Glomerular endothelial cell (primary cell): ENCODE measurements at places on chromosomes 2 and 18.

DNA sequence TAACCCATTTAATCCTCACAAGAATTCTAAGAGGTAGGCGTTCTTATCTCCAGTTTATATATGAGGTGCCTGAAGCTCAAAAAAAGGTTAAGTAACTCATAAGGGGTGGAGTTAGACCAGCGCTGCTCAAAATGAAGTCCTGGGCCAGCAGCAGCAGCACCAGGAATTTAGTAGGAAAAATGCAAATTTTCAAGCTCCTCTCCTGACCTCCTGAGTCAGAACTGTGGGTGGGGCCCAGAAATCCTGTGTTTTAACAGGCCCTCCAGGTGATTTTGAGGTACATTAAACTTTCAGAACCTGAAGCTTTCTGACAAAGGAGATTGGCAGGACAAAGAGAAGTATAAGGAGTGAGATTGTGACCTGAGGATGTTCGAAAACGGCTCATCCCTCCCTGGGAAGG is 66.0 kb upstream of the CCDC85A start:
- no peak for DNase-seq

DNA sequence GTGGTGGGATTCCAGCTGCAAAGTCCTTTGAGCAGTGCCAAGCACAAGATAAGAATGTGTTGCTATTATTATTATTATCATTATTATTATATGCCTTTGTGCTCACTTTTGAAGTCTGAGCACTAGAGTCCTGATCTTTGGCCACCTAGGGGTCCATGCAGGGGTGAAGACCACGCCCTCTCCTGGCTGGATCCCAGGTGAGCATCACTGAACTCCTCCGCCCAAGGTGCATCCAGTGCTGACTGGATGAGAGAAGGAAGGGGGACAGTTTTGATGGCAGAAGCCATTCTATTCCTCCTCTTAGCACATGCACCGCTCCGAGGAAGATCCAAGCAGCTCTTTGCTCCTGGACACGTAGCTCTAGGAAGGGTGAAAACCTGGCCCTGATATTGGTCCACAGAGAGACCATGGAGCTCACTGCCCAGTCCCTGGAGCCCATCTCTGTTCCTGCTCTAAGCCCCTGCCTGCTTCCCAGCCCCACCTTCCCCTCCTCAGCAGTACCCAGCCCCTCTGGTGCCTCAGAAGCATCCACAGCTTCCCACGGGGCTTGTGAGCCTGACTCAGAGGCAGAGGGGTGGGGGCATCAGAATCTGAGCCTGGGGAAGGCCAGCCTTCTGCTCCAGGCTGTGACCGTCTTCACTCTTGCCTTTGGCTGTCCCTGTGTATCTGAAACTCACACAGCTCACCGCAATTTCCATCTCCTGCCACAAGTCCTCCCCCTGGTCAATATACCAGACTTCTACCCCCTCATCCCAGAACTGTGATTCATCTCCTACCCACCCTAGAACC is 45.4 kb downstream of the MCFD2 start:
- no peak for DNase-seq

DNA sequence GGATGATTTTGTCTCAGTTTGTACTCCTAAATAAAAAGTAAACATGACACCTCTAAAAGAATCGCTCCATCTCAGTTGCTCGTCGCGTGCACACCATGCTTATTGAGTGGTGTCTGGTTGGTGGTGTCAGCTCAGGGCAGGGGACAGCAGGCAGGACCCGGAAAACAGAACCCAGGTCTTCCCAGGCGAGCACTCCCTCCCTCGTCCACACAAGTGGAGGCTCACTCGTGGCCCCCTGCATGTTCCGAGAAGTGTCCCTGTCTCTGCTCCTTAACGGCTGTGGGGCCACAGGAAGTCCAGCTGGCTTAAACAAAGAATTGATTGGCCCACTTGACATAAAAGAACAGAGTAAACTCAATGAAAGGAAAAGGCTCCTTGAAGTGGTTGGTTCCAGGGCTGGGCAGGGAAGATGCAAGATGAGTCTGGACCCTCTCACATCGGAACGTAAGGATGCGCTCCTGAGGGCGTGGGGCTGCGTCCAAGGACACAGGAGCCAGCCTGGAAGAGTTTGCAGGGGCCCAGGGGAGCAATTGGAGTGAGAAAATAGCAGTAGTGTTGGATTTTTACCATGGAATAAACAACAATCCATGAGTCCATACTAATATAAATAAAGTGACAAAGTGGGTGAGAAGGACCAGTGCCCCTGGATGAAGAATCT is 13.1 kb upstream of the CNDP1 start:
- no peak for DNase-seq

DNA sequence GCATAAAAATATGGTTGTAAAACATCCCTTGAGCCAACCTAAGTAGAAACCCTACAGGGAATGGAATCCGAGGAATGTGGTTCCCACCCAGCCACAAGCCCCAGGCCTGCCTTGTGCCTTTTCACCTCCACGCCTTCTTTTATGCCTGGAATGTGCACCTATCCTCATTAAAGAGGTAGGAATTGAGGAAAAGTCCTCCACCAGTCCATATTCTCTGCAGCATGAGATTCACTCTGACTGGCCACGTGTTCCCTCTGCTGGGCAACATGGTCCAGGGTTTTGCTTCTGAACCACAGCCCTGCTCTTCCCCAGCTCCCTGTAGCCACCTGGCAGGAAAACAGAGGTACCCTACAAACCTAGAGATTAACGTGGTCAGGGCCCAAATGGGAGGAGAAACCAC is 787.9 kb upstream of the RAB6C start:
- no peak for DNase-seq

DNA sequence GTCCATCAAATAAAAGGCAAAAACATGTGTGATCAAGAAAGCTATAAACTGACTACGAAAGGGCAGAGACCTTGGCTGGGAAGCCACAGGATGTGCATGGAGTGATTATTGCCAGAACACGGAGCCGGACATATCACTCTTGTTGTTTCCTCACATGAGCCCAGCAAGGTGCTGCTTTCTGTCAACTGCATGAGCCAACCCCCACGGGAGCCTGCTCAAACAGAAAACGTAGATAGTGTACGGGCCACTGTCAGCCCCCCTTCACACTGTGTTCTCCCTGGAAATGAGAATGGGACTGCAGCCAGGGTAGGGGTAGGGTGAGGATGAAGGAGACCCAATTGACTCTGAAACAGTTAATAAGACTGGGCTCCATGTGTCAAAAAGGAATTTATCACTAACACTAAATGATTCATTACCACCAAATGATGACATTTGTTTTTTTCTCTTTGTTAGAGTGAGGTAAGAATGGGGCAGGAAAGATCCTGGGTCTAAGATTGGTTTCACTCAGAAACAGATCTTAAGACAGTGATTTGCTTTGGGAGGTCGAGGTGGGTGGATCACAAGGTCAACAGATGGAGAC is 235.8 kb downstream of the MREG start:
- DNase-seq, result no peak

- no peak for DNase-seq
Observed at GRCh38 chr2:126302043-126302442, 353.9 kb upstream of the GYPC start.
